ENCODE measurements at places on chromosomes 11 and 22.

DNA sequence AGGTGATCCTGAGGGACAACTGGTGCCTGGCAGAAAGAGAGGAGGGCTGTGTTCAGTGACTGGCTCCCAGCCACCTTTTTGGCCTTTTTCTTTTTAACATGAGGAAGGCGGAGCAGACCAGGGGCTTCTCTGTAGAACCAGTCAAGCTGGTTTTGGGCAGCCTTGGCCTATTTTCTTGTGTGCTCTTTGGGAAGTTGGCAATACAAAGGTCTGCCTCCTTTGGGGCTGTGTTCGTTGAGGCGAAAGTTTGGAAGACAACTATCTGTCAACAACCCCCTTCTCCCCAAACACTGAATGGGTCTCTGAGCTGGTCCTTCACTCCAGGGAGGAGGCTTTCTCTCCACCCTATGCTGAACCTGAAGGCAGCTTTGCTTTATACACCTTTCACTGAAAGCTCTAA is 8.5 kb downstream of the MARK2 start:
- no peak for DNase-seq

DNA sequence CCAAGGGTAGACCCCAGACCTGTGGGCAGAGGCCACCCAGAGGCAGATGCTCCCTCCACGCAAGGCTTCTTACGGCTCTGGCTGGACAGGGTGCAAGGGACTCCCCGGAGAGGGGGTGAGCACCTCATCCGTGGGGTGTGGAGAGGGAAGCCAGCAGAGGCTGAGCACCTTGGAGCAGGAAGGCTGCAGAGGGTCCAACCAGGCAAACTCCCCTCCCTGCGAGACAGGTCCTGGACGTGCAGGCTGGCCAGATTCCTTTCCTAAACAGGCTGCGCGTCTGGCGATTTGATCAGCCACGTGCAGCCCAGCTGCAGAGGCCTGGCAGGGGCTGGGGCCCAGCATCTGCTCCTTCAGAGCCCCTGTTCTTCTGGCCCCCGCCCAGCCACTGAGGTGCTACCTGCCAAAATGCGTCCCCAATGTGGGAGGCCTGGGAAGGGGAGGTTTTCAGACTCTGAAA is 49.3 kb downstream of the WNT11 start:
- DNase-seq: no peak

DNA sequence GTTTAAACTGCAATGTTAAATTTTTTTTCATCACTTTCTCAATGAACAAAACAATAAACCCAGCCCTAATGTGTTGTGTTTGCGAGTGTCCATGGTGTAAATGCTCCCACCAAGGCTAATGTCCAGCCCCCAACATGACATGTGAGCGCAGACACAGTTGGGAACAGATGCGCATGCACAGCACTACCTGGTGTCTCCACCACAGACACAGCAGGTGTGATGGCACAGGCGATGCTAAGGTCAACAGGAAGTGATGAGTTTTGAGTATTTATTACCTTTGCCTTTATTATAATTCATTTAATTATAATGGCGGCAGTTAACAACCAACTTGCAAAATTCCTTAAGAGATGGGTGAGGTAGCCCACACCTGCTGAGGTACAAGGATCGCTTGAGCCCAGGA is 42.9 kb downstream of the MICAL3 start:
- peak; percentile 75 for DNase-seq

DNA sequence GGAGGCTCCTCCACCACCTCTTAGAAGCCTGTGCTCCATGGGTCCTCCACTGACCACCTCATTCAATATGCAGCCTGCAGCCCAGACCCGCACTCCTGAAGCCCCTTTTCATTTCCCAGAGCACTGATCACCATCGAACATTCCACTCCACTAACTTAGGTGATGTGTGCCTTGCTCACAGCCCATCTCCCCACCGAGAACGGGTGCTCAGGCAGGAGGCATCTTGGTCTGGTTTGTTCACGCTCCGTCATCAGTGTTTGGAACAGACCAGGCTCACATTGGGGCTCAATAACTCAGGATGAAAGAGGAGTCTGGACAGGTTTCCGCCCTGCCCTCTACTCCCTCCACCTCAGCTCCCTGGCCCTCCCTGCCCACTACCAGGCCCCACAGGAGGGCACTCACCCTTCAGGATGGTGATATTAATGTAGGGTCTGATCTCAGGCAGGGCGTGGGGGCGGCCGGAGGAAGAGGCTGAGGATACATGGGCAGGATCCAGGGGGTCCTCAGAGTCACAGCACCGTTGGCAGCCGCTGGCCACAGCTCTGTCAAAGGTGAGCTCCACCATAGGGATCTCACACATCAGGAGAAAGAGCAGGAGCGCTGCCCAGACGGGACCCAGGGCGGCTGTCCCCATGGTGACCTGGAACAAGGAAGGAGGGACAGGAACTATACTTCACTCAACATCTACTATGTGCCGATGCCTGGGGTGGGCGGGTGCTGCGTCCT is 3.1 kb downstream of the C1QTNF6 start:
- no peak for DNase-seq

DNA sequence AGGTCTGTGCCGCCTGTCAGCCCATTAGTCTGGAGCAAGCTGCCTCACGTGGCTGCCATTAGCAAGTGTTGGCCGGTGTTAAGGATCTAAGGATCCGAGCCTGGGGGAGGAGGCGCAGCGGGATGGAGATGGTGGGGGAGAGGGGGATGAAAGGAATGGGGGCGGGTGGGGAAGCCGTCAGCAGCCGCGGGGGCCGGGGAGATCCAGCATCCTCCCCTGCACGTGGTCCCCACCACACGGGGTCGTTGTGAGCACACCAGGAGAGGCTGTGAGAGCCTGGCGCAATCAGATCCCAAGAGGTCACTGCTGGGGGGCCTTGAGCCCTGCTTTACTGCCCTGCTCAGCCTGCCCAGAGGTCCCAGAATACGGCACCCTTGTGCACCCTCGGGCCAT is 7.3 kb downstream of the CABP7 start:
- no peak for DNase-seq

DNA sequence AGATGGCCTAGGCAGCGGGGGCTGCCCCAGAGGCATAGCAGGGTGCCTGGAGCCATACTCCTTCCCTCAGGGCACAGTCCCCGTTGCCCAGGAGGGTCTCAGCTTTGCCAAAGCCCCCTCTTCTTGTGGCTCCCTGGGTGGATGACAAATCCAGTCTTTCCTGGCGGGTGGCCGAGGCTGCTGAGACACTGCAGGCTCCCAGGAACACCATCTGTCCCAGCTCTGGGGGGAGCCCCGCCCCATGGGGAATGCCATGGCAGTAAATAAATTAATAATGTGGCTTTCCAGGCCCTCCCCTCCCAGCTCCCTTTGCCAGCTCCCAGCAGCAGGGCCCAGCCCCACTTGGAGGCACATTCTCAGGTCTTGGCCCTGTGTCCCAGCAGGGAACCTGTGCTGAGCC is 45.0 kb downstream of the PDE2A start:
- peak; percentile 88 for DNase-seq

GRCh38 chr11:66855574-66856495 is 1.0 kb upstream of the LRFN4 start:
- peak; percentile 99 for DNase-seq

DNA sequence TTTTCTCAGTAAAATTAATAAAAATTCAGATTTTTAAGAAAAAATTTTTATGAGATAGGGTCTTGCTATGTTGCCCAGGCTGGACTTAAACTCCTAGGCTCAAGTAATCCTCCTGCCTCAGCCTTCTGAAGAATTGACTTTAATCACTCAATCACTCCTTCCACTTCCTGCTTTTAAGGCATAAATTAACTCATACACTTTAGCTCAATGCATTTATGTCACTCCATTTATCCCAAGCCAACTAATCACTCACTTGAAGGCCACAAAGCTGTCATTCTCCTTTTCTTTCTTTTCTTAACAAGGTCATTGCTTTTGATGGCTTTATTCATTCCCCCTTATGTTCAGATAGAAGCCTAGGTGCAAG is 877 bp downstream of the ALG9 start:
- peak; percentile 83 for DNase-seq

GRCh38 chr22:47090591-47091245 is 328.3 kb downstream of the TBC1D22A start:
- DNase-seq: peak; percentile 49

DNA sequence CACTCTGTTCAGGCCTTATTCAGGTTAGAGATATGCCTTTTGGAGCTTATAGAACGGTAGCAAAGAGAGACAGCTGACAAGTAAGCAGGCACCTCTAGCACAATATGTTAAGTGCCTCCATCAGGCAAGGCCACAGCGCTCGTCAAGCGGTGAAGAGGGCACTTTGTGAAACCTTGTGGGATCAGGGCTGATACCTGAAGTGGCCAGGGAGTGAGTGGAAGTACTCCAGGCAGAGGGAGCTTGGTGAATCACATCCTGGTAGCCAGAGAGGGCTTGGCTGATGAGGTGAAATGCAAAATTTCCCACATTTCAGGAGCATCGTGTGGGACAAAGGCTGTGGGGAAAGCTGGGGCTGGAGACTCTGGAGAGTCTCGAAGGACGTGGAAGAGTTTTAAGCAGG is 87.4 kb downstream of the PKNOX2 start:
- DNase-seq: no peak

- DNase-seq: no peak
Observed at GRCh38 chr11:44498089-44498871, 67.2 kb upstream of the CD82 start.

GRCh38 chr22:43539572-43540528 is 128.0 kb downstream of the MPPED1 start:
- DNase-seq: peak; percentile 87

- no peak for DNase-seq
Observed at GRCh38 chr11:63480039-63480438, 10.9 kb downstream of the PLAAT5 start.

- no peak for DNase-seq
Observed at GRCh38 chr11:86148345-86148747, 79.5 kb upstream of the PICALM start.

DNA sequence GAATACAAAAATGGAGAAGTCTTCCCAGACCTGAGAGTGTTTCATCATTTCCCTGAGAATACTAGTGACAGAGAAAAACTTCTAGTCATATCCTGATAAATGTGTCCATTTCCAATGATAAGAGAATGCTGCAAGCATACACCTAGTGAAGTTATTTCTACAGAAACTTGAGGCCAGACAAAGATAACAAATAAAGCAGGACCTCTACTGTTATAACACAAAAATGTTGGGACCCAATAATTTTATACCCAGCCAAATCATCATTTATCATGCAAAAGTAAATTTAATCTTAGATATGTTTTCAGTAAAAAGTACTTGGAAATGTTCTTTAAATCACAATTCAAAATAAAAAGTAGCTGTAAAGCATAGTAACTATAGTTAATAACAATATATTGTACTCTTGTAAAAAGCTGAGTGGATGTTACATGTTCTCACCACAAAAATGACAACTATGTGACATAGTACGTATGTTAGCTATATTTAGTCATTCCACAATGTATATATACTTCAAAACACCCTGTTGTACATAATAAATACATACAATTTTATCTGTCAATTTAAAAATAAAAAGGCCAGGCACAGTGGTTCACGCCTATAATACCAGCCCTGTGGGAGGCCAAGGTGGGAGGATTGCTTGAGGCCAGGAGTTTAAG is 12.6 kb downstream of the RRAS2 start:
- no peak for DNase-seq

DNA sequence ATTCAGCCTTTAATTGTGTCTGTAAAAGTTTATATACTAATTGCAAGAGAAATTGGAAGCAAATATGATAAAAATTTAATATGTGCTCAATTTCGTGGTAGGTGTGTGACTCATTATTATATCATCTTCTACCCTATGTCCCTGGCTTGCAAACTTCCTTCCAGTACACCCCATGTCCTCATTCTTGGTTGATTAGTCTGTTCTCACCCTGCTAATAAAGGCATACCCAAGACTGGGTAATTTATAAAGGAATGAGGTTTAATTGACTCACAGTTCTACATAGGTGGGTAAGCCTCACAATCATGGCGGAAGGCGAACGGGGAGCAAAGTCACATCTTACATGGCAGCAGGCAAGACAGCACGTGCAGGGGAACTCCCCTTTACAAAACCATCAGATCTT is 11.9 kb downstream of the MRGPRX3 start:
- DNase-seq: no peak

GRCh38 chr11:35234460-35235156 is 95.6 kb downstream of the CD44 start:
- no peak for DNase-seq

DNA sequence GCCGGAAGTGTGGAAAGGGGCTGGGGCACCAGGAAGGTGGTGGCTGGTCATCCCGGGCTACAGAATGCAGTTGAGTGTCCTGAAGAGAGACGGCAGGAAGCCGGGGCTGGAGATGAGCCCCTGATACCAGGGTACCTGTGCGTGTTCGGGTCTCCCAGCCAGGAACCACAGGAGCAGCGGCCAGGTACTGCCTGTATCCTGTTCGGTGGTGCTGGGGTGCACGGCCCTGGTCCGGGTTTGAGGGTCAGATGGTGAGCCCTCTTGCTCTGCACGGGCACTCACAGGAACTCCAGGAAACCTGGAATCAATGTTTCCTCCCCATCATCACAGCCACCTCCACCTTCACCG is 253.1 kb upstream of the B3GAT1 start:
- DNase-seq: no peak

DNA sequence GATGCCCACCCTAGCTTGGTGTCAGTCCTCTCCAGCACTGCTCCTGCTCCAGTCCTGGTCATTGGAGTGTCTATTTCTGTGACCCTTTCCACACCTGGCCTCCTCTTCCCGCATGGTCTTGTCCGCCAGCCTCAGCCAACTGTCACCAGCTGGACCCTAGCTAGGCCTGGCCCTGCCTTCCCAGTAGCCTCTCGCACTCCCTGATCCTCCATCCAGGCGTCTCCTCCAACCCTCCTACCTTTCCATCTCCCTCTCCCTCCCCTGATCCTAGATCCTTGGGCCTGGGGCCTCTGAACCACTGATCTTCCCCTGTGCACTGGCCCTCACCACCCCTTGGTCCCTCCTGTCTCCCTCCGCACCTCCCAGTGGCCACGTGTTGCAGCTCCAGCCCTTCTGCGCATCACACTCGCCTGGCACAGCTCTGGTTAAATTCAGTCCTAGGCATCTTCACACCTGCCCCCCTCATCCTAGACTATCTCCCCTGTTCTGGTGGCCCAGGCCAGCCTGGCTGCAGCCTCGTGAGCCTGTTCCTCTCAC is 9.9 kb downstream of the SYNGR1 start:
- no peak for DNase-seq

DNA sequence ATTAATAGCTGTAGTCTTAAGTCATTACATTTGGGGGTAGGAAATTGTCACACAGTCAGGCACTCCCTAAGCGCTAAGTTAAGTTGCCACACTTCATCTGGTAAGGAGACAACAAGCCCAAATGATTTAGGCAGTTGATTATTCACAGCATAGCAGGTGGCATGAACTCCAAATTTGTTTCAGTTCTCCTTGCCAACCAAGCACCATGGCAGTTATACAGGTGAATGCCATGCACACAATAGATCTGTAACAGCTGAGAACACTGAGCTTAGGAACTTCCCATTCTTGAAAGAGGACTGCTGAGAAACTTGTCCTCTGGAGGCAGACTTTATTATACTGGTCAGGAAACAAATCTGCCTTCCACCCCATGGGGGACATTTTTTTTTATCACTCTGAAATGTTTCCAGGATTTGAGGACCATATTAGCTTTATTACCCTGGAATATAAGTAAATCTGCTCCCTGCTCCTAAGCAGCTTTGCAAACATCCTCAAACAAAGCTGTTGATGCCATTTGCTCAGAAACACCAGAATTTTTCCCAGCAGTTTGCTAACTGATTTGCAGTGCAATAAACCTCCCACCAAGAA is 5.1 kb upstream of the INTS4 start:
- peak; percentile 53 for DNase-seq
